ENCODE measurements at places on chromosomes 2 and 18.

GRCh38 chr2:54975598-54976492, 74.4 kb downstream of the RTN4 start:
- DNase-seq, result no peak

GRCh38 chr2:23327416-23327815, 57.6 kb upstream of the KLHL29 start:
- no peak for DNase-seq

DNA sequence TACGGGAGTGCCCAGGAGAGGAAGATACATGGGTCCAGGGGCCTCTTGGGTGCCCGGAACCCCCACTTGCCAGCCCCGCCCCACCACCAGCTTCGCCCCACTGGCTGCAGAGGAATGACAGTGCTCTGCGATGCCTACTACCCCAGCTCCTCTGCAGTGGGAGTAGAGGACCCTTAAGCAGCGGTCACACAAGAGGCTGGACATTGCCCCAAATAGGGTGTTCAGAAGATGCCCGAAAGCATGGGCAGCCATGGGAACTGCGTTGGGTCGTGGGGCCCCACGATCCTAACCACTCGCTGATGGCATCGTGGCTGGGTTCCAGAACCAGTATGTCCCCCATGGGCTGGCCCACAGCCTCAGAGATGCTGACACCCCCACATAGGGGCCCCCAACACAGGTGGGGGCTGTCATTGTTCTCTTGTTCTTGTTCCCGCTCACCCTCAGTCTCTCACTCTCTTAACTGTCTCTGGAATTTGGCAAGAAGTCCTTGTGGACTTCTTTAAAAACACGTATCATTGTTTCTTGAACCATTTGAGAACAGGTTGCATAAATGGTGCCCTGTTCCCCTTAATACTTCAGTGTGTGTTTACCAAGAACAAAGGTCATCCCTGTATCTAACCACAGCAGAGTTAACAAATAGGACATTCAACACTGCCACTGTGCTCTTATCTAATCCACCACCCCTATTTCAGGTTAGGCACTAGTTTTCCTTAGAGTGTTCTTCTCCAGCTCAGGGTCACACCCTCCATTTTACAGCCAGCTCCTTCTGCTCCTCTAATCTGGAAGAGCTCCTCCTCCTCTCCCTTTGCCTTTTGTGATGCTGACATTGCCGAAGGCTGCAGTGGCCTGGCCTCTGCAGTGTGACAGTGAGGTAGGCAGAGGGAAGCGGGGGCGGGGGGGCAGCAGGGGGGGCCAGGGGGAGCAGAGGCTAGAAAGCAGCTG, 76.3 kb downstream of the STPG4 start:
- DNase-seq, result no peak

DNA sequence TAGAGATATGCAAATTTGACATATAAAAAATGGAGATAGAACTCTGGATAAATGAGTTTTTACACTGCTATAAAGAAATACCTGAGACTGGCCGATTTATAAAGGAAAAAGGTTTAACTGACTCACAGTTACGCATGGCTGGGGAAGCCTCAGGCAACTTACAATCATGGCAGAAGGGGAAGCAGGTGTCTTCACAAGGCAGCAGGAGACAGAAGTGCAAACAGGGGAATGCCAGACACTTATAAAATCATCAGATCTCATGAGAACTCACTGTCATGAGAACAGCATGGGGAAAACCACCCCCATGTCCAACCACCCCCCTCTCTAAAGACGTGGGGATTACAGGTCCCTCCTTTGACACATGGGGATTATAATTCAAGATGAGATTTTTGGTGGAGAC, 1540.2 kb upstream of the SLC39A10 start:
- DNase-seq, result no peak

GRCh38 chr2:2569306-2569705, 238.2 kb upstream of the MYT1L start:
- DNase-seq, result no peak

DNA sequence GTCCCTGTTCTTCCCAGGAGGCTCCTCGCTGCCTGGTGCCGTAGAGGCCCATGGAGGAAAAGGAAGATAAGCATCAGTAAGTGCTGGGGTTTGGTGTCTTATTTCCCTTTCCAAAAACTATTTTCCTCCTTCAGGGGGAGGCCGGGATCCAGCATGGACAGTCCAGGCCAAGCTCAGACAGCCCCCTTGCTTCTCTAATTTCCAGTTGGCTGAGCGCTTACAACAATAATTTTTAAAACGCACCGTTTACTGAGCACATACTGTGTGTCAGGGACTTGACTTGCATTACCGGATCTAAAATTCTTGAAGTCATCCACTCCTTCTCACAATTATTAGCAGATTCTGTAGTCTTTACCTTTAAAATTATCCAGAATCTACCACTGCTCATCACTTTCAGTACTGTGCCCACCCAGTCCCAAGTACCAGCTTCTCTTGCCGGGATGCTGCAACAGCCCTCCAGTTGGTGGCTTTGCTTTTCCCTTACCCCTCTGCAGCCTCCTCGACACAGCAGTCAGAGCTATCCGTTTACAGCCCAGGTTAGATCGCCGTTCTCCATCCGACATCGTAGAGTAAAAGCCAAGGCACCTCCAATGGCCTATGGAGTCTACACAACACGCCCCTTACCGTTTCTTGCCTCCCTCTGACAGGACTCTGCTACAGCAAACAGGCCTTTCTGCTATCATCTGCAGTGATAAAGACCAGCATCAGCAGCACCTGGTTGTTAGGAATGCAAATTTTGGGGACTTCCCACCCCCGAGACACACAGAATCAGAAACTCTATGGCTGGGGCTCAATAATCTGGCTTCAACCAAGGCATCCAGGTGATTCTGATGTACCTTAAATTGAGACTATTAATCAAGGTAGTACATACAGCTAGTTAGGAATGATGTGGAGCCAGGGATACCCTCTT, 75.2 kb upstream of the TSPYL6 start:
- no peak for DNase-seq

GRCh38 chr2:71843391-71843850, 304.2 kb downstream of the CYP26B1 start:
- DNase-seq, result peak; percentile 30

DNA sequence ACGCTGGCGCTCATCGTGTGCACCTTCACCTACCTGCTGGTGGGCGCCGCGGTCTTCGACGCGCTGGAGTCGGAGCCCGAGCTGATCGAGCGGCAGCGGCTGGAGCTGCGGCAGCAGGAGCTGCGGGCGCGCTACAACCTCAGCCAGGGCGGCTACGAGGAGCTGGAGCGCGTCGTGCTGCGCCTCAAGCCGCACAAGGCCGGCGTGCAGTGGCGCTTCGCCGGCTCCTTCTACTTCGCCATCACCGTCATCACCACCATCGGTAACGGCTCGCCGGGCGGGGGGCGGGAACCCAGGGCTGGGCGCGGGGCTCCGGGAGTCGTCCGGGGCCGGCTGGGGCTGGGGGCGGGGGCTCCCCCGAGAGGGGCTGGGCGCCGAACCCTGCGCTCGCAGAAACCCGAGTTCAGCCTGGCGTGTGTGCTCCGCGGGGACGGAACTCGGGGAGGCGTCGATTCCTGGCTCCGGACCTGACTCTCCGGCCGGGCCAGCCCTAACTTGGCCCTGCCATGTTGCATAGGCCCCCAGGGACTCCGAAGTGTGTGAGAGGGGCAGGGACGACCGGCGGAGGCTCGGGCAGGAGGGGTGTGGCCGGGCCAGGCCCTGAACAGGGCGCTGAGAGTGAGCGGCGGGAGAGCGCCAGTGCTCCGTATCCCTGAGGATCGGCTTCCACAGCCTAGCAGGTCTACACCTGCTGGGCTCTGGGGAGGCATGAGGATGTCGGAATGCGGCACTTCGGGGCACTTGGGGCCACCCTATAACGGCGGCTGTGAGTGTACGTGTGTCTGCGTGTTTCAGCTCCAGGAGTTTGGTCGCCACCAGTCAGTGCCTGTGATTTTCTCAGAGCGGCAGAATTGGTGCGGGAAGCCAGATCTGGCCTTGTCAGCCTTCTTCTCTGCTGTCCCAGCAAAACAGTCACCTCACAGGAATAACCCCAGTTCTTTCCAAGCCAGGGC, 651 bp downstream of the KCNK3 start:
- DNase-seq, result peak; percentile 42

- no peak for DNase-seq
These were observed 1995.5 kb upstream of the CELF4 start for GRCh38 chr18:39561126-39561525.

- DNase-seq, result no peak
These were observed 242.0 kb downstream of the CALCRL start for GRCh38 chr2:187206071-187206470.

- peak; percentile 47 for DNase-seq
These were observed 78.2 kb upstream of the ITGB6 start for GRCh38 chr2:160278101-160278878.

- DNase-seq, result no peak
These were observed 138.6 kb downstream of the MAP3K20 start for GRCh38 chr2:173214213-173214612.

- no peak for DNase-seq
These were observed 30.7 kb upstream of the LINC00305 start for GRCh38 chr18:64179556-64180080.

GRCh38 chr2:211513446-211513845, 957.0 kb downstream of the CPS1 start:
- no peak for DNase-seq

- DNase-seq, result no peak
These were observed 550.0 kb upstream of the SYT4 start for GRCh38 chr18:43827311-43827710.

GRCh38 chr2:67642046-67642382, 244.9 kb downstream of the ETAA1 start:
- no peak for DNase-seq

- DNase-seq, result no peak
These were observed 227.9 kb downstream of the PRKCE start for GRCh38 chr2:45879406-45879805.

DNA sequence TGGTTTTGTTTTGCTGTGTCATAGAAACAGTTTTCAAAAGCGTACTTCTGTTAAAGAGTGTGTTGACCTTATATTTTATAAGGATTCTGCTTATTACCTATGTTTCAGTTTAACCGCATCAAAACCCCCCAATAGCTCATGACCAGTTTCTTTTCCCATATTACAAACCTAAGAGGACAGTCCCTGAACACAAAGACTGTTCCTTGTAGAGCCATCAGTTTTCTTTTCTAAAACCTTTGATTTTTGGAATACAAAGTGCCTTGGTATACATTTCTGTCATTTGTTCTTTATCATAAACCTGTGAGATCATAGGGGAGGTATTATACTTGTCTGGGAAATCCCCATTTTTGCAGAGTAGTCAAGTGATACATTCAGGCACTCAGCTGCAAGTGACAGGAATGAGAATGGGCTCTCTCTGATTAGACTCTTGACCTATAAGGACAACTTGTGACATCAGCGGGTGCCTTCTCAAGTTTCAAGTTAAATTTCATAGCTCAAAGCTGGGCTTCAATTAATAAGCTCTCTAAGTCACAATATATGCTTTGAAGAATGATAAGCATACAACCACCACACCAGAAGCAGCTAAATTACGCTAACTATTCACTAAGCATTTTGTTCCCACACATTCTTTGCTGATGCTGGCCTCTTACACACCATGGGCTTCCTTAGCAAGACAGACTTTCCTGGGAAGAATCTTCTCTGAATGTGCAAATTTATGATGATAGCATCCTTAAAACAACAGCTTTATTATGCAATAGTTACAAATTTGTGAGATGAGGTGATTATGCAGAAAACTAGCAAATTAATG, 97.5 kb upstream of the CD302 start:
- DNase-seq, result peak; percentile 92

GRCh38 chr2:169509298-169509885, at the start of gene KLHL41:
Gene KLHL41, plus strand, starts transcription at chr2:169509702. Its CDS starts 77 bp downstream, at chr2:169509779.
- no peak for DNase-seq

DNA sequence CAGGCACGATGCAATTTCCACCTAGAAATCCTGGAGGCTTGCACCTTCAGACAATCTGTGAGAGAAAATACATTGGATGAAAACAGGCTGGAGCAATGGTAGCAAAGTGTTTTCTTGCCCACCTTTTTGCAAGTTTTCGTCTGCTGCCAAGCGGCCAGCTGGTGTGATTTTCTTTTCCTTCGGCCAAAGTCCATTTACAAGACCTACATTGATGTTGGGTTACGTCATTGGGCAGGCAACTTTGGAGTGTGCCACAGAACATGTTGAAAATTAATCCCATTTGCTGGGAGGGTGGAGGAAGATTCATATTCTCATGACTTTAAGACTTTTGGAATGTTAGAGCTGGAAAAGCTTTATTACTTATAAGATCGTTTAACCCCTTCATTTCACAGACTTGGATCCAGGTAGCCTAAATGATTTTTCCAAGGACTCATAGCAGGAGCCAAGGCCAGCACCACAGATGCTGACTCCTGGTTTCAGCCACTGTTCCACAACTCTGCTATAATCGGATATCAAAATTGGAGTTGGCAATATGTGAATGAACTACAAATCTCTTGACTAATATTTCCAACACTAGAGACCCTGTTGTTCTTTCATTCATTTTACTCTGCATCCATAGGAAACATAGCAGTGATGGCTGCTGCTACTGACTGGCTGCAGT, 352.1 kb downstream of the RND3 start:
- DNase-seq, result no peak

DNA sequence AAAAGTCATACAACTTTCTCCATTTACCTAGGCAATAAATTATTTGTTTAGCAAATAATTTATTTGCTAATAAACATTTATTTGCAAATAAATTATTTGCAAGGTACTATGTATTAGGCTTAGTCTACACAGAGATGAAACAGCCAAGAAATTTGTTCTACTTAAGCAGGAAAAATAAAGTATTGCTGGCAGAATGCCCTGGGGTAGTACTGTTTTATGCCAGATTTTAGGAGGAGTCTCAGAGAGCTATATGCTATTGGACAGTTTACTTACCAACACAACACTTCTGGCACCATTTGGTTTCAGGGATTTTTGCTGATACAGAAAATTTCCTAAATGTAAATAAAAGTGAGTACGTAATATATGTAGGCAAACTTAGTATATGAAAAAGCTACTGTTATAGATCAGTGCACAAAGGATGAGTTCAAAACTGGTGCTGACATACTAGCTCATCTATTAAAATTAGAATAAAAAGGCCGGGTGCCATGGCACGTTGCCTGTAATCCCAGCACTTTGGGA, 23.2 kb upstream of the CDKL4 start:
- no peak for DNase-seq

GRCh38 chr2:144511937-144512336, 8.0 kb downstream of the ZEB2 start:
- DNase-seq, result no peak

- no peak for DNase-seq
These were observed 24.4 kb upstream of the GAREM2 start for GRCh38 chr2:26148501-26148900.

DNA sequence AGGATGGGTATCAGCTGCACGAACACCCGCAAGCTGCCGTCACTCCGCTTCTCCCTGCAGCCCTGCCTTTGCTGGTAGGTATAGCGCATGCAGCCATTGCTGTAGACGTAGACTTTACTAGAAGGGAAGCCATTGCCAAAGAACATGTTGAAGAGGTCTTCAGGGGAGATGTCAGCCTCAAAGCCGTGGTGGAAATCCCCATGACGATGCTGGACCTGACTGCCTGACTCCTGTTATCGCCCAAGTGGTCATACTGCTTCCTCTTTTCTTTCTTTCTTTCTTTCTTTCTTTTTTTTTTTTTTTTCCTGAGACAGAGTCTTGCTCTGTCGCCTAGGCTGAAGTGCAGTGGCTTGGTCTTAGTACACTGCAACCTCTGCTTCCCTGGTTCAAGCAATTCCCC, 68.7 kb upstream of the SPRED2 start:
- no peak for DNase-seq

DNA sequence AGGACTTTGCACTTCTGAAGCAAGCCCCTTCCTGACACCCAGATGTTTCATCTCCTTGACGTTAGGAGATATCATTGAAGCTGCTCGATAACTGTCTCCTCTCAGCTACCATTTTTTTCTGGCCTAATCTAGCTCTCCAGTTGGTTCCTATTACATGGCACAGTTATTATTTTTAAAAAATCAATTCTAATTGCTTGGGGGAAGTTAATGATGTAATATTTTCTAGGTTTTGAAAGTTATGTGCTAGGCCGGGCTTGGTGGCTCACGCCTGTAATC, 22.5 kb upstream of the RAB31 start:
- DNase-seq, result no peak
